NCI-H774 (cell line): ENCODE measurements at places on chromosomes 4 and X.

- no peak for DNase-seq
Measured at GRCh38 chr4:80781431-80781830, 249.1 kb upstream of the BMP3 start.

DNA sequence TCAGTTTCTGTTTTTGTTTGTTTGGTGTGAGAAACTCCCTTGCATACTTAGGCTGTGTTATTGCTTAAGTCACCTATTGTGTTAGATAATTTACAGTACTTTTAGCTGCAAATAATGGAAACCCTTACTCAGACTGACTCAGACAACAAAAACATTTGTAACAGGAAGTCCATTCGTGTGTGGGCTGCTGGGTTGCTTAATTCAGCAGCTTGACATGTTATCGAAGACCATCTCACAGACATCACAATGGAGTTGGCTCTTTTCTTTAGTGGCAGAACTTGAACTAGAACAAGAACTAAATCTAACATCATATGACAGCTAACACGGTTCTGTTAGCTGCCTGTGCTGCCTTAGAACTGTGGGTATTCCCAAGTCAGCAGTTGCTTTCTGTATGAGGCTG is 9.9 kb upstream of the GABRE start:
- DNase-seq, result no peak

GRCh38 chr4:56040842-56041241 is 92.1 kb downstream of the CEP135 start:
- no peak for DNase-seq

DNA sequence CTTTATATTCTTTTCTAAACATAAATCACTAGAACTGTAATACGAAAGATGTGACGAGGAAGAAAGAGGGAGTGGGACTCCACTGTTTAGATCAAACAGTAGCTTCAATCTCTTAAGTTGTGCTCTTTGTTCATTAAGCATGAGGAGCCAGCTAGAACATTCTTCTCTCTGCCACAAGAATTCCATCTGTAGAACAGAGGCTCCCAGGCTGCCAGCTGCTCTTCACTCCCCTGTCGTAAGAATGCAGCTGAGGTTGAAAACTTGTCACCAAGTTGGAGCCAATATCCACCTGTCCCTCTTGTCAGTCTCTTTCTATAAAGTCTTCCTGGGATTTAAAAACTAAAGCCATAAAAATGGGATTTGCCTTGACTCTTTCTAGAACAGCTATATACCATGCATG is 65.0 kb upstream of the SEC24B start:
- DNase-seq, result no peak

- DNase-seq, result no peak
Measured at GRCh38 chrX:68945603-68946228, 116.9 kb downstream of the EFNB1 start.

DNA sequence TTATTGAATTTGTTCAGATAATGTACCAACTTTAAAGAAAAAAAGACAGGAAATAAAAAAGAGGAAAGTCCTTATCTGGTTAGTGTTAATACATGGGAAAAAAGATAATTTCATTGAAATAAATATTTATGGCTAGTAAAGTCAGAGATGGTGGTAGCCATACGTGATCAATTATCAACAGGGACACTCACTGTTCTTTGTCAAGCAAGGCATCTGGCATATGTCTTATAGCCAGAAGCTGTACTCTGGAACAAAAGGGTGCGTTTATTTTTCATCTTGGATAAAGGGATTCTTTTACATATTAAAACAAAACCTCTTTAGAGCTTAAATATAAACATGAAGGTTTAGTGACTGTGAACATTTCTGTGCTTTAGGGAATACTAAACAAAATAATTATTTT is 26.7 kb downstream of the HDX start:
- DNase-seq, result no peak
